ENCODE measurements at places on chromosomes 1 and 21. TPM values are rescaled to one million over a fixed set of nuclear protein-coding genes. Genes with fewer than 3 reads are reported as not detected.

Gene PTGS2
- 1.1 TPM for total RNA-seq

Gene FAM151A
- not detected for total RNA-seq

Gene CFAP410
- total RNA-seq: 5.5 TPM

Gene SYT6
- total RNA-seq: under 0.01 TPM

Gene C1orf141
- not detected for total RNA-seq

Gene IL20
- not detected for total RNA-seq

Gene AK5
- total RNA-seq: 61.4 TPM

Gene CACNA1S
- not detected for total RNA-seq

Gene GCSAML
- total RNA-seq: under 0.01 TPM

Gene MAP3K21
- total RNA-seq: 0.16 TPM

Gene C8A
- not detected for total RNA-seq

Gene DIRAS3
- total RNA-seq: 3.2 TPM

Gene MAB21L3
- not detected for total RNA-seq

Gene IQGAP3
- total RNA-seq: 21.5 TPM

Gene SFN
- 0.16 TPM for total RNA-seq

Gene SAMD11
- total RNA-seq: not detected

Gene VPS72
- total RNA-seq: 52.4 TPM

Gene AMY1C
- total RNA-seq: not detected

Gene AMPD1
- total RNA-seq: not detected

Gene PTGER3
- total RNA-seq: 0.16 TPM

Gene REG4
- total RNA-seq: not detected

Gene ADORA1
- not detected for total RNA-seq

Gene FCGR1A
- total RNA-seq: not detected

Gene SIK1
- 11.6 TPM for total RNA-seq

Gene CR1
- not detected for total RNA-seq

Gene FBLIM1
- total RNA-seq: 58.6 TPM

Gene PLEKHA6
- total RNA-seq: 4.3 TPM

Gene IFI44L
- total RNA-seq: 5.7 TPM

Gene TENT5C
- 0.16 TPM for total RNA-seq

Gene ZMYND12
- total RNA-seq: 0.32 TPM

Gene TOR1AIP1
- total RNA-seq: 33.3 TPM

Gene GOLT1A
- total RNA-seq: not detected

Gene SPATA45
- not detected for total RNA-seq

Gene SPRR2E
- total RNA-seq: not detected

Gene GPR25
- not detected for total RNA-seq

Gene KRTAP19-3
- not detected for total RNA-seq

Gene B3GALT5
- 0.06 TPM for total RNA-seq

Gene SORT1
- total RNA-seq: 14.9 TPM

Gene RPE65
- total RNA-seq: not detected

Gene FCRL1
- not detected for total RNA-seq

Gene ADAMTS5
- 0.06 TPM for total RNA-seq

Gene NTMT2
- not detected for total RNA-seq

Gene MYOM3
- total RNA-seq: under 0.01 TPM

Gene MCOLN2
- not detected for total RNA-seq

Gene NIPAL3
- 10.4 TPM for total RNA-seq

Gene TRABD2B
- not detected for total RNA-seq

Gene PLA2G2D
- not detected for total RNA-seq

Gene CD1C
- total RNA-seq: not detected

Gene UBXN10
- not detected for total RNA-seq

Gene TTC39A
- total RNA-seq: 0.97 TPM
